ENCODE measurements at places on chromosomes 7 and 10.

- DNase-seq: no peak
Measured at GRCh38 chr10:94485094-94485493, 60.5 kb upstream of the HELLS start.

- DNase-seq: peak; percentile 2
Measured at GRCh38 chr10:129491123-129491734, 24.2 kb downstream of the MGMT start.

- DNase-seq: no peak
Measured at GRCh38 chr10:110006358-110007160, 1.2 kb upstream of the ADD3 start.

DNA sequence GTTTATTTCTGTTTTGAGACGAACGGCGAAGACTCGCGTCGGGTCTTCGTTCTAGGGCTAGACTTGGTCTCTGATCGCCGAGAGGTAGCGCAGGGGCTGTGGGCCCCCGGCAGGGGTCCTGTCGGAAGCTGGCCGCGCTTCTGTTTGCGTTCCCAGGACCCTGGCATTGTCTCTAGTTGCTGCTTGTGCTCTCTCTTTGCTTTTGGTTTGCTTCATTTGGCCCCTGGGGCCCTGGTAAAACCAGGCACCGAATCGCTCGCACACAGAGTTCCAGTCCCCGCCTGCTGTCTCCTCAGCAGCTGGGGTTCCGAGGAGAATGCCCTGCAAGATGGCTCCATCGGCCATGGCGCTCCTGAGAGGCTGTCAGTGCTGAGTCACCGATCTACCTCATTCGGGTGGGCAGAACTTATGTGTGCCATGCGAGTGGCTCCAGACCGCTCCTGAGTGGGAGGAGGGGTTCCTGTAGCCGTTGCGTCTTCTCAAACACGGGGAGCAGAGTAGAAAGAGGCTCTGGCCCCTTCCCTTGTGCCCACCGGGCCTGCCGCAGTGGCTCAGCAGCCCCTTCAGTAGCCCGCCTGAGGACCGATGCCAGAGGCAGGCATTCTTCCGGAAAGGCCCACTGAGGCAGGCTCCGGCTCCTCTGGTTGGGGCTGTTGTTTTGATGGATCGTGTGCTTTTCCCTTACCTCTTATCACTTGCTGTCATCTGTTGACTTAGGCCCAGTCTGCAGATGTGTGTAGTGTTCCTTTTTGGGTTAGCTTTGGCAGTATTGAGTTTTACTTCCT is 826 bp downstream of the CHPF2 start:
- DNase-seq: no peak

DNA sequence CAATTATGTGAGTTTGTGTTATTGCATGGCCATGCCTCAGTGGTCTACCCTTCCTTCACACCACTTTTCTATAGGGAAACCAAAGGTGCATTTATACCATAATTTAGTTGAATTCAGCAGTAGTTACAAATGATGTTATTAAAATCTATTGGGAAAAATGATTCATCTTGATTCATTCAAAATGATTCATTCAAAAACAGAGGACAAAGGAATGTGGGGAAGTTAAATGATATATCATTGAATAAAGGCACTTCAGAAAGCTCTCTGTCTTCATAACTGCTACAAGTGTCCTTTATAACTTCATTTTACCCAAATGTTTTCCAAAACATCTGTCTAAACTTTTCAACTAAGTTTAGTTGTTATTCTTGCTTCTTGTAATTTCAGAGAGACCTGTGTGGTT is 722.9 kb downstream of the GRM8 start:
- DNase-seq: no peak

DNA sequence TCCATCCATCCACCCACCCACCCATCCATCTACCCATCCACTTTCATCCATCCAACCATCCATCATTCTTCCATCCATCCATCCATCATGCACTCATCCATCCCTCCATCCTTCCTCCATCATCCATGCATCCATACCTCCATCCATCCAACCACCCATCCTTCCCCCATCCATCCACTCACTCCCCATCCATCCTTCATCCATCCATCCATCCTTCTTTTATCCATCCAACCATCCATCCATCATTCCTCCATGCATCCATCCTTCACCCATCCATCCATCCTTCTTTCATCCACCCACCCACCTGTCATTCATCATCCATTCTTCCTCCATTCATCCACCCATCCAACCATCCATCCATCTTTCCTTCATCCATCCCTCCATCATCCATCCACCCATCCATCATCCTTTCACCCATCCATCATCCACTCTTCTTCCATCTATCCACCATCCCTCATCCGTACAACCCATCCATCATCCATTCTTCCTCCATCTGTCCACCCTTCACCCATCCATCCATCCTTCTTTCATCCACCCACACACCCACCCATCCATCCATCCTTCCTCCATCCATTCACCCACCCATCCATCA is 428.2 kb downstream of the DNAJB6 start:
- no peak for DNase-seq

DNA sequence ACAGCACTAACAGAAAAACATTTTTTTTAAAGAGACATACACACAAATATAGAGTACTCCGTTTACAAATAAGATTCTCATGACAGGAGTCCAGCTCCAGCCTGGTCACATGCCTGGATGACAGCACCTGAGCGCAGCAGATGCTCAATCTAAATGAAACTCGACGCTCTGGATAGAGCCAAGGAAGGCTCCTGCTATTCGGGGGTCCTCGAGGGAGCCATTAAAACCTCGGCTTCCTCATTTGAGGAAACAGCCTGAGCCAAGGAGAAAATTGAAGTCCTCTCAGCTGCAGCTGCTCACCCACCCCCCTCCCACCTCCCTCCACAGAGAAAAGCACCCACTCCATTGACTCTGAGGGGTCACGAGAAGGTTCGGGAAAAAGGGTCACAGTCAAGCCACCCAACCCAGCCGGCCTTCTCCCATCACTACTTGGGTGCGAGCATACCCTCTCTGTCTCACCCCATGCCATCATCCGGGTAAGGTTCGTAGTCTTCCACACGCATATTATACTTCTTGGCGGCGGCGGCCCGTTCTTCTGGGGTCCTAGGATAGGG is 673 bp downstream of the NDUFB8 start:
- DNase-seq: peak; percentile 38

DNA sequence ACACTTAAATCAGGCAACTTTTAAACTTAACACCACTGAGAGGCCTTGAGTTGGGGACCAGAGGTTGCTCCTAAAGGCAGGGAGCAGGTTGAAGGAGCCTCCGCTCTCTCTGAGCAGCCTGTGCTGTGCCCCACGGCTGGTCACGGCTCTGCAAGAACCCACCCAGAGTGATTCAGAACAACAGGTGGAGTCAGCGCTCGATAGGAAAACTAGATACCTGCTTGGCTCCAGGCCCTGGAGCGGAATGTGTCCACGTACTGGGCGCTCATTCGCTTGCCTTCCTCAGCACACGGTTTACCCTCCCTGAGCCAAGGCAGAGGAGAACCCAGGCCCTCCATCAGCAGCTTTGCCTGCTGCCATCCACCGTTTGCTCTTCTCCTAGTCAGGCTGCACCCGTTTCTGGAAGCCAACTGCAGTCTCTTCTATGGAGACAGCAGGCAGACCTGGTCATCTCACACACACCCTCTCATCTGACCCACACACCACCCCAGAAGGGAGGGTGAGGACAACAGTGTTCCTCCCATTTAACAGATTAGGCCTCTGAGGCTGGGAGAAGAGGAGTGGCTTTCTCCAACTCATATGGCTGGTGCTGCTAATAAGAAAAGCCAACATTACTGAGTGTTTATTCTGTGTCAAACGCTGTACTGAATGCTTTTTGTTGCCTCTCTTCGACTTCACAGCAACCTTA is 37.6 kb upstream of the PDCD4 start:
- no peak for DNase-seq

GRCh38 chr7:12609561-12609960 is 39.0 kb downstream of the SCIN start:
- DNase-seq: no peak

- DNase-seq: no peak
Measured at GRCh38 chr7:80815733-80816132, 103.1 kb downstream of the SEMA3C start.

GRCh38 chr10:93993414-93993781 is 333 bp upstream of the PLCE1 start:
- DNase-seq: no peak

DNA sequence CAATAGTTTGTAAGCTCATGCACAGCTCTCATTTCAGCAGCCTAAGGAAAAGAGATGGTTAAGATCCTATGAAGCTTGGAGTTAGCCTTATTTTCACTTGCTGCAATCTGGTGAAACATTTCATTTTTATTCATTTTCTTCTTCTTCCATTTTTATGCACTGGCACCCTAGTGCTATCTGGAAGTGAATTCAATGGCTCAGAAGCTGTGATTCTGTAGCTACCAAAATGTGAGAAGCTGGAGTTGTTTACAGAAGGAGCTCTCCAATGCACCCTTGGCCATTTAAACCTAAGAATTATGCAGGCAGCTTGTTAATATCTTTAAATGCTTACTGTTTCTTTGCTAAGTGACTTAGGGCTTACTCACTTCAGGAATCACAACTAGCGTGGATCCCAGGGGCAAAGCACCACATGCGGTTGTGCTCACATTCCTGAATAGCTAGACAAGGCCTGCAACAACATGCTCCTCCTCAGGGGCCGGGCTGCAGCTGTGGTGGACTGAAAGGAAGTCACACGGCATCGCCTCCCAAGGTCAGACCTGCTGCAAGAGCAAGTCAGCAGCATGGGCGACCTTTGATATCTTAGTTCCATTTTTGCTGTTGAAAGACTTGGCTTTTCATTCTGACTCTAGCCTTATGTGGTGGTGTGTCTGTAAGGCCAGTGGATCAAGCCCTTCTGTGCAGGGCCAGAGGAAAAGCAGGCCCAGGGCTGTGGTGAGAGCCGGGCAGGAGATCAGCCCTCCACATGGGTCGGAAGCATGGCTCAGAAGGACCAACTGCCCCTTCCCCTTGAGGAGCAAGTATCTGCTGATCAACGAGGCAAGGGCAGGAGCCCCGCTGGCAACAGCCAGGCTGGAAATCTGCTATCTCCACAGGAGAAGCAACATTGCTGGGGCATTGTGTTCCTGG is 91.9 kb upstream of the MBL2 start:
- DNase-seq: no peak

- no peak for DNase-seq
Measured at GRCh38 chr7:155469-155900, 36.9 kb upstream of the FAM20C start.

DNA sequence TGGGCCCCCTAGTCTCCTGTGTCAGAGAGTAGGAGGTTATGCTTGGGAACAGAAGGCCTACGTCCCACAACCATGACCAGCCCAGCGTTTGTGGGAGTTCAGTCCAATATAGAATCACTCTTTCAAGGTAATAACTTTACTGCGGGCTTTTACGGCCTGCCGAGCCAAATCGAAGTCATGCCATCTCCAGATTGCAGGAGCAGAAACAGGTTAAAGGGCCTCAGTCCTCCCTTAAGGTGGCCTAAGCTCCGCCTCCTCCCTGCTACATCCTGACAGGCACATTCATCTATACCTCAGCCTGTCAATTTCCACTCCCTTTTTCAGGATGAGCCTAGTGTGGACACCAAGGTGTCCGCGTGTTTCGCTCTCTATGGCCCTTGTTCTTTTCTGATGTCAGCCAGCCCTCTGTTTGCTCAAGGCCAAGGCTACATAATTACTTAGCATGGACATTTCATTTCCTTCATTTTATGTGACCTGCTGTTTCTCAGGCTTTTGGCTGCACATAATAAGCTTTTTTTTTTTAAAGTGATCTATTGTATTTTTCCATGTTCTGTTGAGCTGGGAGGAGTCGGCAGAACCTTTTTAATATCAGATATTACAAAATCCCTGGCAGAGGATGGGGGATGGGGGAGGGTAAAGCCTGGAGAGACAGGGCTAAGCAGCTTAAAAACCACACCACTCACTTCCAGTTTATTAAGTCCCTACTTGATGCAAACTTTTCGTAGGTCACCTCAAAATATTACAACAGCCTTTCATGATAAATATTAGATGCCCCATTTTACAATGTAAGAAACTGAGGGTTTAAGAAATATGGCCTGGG is 84.6 kb downstream of the CACNB2 start:
- no peak for DNase-seq

DNA sequence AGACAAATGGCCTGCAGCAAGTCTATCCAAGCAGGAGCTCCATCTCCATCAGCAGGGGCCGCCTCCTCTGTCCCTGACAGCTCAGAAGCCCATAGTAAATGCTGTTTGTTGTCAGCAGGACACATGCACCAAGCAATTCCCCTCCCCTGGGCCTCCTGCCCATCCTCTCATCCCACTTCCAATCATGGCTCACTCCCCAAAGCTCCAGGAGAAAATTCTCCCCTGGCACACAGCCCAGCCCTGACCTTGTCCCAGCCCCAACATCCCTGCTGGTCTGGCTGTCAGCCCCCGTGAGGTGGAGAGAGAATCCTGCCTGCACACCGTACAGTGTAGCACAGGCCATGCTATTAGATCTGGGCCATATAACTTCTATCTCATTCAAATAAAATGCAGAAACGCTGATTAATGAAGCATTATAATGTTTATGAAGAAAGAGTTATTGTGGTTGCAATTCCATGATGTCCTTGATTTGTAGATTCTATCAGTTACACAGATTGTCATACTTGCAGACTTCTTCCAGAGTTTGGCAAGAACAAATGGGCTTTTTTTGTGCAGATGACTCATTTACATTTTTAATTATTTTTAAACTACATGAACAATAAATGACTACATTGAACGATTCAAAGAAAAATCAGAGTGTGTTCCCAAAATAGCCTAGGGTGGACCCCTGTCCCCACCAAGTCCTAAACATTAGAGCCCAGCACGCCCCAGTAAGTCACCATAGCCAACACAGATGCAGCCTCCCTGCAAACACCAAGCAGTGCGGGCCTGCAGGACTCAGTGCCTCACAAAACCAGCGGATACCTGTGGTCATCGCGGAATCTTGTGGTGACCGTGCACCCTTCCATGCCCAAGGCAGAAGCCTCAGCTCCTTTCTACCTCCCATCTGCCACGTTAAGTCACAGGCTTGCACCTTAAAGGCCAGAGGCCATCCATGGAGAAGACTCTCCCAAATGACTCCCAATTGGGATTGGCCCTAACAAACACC is 70.1 kb downstream of the COBL start:
- no peak for DNase-seq

DNA sequence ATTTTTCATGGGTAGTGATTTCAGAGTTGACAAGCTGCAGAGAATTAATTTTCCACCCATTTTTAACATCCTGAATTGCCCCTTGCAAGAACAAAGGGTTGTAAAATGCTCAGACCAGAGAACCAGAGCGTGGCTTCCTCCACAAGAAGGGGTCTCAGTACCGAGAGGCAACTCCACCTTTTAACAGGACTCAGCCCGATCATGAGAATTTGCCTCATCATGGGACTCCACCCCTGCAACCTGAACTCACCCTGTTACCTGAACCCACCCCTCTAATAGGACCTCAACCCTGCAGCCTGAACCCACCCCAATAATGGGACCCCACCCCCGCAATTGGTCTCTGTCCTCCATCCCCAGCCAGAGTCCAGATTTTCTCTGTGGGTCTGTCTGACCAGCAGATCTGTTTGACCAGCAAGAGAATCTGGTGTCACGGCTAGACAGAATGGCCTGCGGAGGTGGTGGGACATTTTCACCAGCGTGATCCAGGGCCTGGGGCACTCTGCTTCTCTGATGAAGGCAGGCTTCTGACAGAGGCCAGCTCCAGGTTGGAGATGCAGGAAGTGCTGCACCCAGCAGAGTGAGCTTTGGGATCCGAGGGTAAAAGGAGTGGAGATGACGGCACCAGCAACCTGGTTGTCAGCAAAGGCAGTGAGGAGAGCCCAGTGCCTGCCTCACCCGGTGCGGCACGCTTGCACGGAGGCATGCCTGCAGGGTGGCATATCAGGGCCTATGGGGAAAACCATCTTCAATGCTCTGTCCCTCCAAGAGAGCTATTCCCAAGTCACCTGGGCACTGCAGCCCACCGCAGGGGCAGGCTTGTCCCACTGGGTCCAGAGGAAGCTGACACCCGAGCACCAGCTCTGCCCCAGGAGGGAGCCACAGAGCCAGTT is 136.6 kb downstream of the TCERG1L start:
- DNase-seq: no peak

- no peak for DNase-seq
Measured at GRCh38 chr10:131636116-131636515, 264.7 kb upstream of the PPP2R2D start.
